ENCODE measurements at places on chromosomes 7 and 10.
A peak's percentile ranks its signal among the peaks of the same experiment; 100 is the strongest.

- DNase-seq, result no peak
Measured at GRCh38 chr7:123828805-123829204, 16.2 kb upstream of the HYAL4 start.

DNA sequence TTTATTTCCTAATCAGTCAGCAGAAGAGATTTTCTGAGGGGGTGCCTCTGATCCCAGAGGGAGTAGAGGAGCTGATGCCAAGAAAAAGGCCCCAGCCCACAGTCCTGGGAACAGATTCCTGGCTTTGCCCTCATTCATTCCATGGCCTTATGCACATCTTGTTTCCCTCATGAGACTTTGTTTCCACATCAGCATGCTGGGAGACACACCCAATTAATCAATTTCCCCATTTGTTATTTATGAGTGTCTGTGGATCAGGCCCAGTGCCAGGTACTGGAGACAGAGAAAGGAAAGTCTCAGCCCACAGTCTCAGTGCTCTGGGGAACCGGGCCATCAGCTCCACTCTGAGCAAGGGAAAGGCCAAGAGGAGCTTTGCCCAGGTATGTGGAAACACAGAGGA is 496.2 kb upstream of the ZMIZ1 start:
- no peak for DNase-seq

DNA sequence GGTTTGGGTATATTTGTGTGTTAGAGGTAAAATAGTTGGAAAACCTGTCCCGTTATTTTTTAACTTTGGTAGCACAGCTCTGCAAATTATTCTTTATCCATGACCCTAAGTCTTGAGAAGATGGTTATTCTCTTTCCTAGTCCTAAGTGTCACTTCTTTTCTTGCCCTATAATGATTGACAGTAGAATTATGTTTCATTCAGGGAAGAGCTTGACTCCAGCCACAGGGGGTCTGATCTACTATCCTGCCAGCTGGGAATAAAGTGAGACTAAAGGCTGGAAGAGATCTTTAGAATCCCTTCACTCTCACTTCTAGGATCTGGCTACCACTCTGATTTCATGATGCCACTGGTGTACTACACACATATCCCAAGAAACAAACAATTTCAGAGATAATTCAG is 90.4 kb downstream of the PHTF2 start:
- DNase-seq, result no peak

GRCh38 chr10:127117125-127117524 is 79.3 kb downstream of the INSYN2A start:
- DNase-seq, result peak; percentile 11

GRCh38 chr10:62917475-62918238 is 101.5 kb upstream of the EGR2 start:
- DNase-seq, result no peak

GRCh38 chr7:29236649-29237048 is 42.1 kb downstream of the CHN2 start:
- no peak for DNase-seq

DNA sequence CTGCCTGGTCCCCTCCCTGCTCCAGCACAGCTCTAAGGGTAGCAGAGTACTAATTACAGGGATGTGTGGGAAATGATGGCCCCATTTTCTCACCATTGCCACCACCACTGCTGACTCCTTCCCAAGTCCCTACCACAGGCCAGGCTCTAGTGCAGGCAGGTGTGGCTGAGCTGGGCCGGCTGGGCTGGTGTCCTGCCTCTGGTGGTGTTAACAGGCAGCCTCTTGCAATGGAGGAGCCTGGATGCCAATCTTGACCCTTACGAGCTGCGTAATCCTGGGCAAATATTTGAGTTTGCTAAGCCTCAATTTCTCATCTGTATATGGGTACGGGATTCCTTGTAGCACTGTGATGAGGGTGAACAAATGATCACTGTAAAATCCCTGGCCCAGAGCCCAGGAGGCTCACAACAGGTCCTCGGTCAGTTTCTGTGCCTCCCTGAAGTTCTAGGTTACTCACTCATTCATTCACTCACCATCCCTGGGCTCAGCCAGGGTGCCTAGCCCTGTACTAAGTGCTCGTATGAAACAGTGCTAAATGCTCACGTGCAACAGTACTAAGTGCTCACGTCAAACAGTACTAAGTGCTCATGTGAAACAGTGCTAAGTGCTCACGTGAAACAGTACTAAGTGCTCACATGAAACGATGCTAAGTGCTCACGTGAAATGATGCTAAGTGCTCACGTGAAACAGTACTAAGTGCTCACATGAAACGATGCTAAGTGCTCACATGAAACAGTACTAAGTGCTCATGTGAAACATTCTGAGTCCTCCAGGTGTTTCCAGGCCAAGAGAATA is 2.3 kb upstream of the FZD9 start:
- DNase-seq, result no peak

GRCh38 chr10:81708929-81709328 is 166.1 kb upstream of the NRG3 start:
- no peak for DNase-seq

- DNase-seq, result no peak
Measured at GRCh38 chr10:132110111-132110521, 44.4 kb downstream of the JAKMIP3 start.

DNA sequence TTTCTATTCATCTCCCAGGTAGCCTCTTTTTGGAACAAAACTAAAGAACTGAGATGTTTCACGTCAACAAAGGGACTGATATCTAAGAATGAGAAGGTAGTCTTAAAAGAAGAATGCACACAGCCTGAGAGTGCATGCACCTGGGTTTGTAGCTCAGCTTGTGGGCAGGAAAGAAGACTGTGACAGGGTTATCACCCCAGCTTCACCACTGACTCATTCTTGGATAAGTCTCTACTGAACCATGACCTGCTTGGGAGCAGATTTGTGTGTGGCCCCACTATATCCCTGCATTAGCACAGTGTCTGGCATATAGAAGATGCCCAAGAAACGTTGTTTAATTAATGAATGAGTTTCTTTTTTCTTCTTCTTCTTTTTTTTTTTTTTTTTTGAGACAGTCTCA is 187.5 kb downstream of the GPAM start:
- DNase-seq, result no peak

DNA sequence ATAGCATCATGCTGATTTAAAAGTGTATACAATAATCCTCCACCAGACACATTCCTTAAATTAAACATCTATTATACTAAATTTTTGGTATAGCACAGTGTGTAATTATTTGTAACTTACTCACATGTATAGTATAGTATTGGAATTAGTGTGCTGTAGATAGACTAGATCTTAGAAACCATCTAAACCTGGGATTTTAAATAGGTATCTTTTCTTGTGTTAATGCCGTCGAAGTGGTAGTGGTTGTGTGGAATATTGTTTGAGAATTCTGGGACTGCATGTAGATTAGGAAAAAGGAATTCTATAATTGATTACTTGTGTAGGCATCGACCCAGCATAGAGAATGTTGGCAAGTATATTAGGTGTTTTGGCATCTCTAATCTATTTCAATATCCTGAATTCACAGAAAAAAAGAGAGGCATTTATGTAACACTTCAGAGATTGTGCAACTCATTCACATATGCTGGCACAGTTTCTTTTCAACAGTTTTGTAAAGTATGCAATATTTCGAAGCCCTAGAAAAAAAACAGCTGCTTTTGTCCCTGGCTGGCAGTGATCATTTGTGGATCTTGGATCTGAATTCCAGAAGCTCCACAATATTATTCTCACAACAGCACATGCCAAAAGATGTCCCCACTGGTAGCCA is 145.5 kb upstream of the AGR3 start:
- no peak for DNase-seq

DNA sequence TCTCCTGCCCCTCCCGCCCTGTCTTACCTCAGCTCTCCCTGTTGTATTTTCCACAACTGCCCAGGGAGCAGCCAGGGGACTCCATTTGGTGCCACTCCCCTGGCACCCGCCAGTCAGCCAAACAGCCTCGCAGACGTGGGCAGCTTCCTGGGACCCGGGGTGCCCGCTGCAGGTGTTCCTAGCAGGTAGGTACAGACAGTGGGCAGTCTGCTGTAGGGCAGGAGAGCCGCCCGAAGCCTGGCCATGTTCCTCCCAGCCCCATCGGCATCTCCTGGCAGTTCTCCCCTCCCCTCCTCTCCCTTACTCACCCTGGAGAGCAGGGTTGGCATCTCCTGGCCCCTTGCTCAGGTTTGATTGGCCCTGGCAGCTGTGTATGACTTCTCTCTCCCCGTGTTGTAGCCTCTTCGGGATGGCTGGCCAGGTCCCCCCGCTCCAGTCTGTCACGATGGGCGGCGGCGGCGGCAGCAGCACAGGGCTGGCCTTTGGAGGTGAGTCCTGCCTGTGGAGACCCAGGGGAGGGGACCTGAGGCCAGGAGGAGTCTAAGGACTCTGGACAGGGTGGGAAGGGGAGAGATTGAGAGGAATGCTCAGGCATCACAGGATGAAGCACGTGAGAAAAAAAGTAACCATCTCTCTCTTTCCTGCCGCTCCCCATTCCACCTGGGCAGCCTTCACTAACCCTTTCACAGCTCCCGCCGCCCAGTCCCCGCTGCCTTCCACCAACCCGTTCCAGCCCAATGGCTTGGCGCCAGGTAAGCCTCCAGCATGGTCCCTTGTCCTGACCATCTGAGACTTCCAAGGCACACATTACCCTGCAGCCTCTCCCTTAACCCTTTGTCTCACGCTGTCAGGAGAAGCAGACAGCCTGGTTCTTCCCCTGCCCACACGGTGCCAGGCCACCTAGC is 11.3 kb downstream of the SAP25 start:
- DNase-seq, result no peak

GRCh38 chr7:132685277-132685676 is 109.0 kb upstream of the PLXNA4 start:
- no peak for DNase-seq

GRCh38 chr10:33483124-33483815 is 148.8 kb upstream of the NRP1 start:
- no peak for DNase-seq

DNA sequence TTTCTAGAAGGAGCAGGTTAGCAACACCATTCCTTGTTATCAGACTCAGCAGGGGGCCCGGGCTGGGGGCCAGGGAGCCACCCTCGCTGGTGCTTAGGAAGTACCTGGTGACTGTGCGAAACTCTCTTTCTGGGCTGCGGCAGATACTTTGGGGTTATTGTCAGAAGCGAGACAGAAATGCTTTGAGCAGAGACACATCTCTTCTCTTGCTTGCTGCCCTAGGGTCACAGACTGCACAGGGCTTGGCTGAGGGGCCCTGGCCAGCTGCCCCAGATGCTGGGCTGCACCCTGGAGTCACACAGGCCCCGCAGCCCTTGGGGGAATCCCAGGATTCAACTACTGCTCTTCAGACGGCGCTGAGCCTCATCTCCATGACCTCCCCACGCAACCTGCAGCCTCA is 91.9 kb downstream of the WDFY4 start:
- DNase-seq, result no peak

Data from activated gamma-delta T cell treated with Interleukin-2 at 50 U/mL for 16 hours (primary cell).